ENCODE measurements at places on chromosomes 1 and 21.

DNA sequence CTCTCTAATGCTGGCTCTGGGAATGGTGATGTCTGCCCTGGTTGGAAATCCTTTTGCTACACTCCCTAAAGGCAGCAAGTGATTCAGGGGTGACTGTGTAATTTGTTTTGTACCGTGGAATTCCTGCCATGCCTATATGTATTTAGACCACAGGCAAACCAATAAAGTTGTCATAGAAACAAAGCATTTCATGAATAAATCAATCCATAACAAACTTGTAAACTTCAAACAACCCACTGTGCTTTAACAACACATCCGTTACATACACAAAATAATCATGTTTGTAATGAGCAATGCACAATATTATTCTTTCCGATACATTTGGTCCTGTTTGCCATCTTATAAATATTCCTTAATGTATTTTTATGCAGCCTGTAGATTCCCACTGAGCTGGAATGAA is 330.3 kb upstream of the SNX7 start:
- no peak for DNase-seq

DNA sequence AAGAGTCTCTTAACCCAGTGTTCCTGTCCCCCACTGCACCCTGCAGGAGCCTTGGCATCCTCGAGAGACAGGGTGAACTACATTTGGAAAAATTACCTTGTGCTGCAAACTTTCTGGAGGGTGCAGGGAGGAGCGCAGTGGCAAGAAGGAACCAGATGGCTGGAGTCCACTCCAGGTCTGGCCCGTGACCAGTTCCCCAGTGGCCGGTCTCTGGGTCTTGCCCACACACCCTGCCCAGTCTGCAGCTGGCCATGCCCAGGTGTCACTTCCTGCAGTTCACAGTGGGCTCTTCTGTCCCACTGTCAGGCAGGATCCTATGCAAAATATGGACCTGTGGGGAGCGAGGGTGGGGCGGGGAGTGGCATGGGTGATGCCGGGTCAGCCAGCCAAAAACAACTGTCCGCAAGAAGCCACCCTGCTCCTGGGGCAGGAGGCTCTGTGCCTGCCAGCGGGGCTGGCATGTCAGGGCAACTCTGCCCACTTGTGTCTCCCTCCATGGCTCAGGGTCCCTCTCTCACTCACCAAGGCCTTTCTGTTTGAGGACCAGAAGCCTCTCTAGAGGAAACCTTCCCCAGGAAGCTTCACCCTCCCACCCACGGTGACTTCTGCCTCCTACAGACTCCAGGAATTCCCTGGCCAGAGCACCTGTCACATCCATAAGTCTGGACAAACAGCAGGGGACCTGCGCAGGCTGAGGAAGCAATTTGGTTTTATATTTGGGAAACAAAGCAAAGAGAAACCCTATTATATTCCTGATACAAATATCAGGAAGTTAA is 55.6 kb downstream of the KIF21B start:
- no peak for DNase-seq

DNA sequence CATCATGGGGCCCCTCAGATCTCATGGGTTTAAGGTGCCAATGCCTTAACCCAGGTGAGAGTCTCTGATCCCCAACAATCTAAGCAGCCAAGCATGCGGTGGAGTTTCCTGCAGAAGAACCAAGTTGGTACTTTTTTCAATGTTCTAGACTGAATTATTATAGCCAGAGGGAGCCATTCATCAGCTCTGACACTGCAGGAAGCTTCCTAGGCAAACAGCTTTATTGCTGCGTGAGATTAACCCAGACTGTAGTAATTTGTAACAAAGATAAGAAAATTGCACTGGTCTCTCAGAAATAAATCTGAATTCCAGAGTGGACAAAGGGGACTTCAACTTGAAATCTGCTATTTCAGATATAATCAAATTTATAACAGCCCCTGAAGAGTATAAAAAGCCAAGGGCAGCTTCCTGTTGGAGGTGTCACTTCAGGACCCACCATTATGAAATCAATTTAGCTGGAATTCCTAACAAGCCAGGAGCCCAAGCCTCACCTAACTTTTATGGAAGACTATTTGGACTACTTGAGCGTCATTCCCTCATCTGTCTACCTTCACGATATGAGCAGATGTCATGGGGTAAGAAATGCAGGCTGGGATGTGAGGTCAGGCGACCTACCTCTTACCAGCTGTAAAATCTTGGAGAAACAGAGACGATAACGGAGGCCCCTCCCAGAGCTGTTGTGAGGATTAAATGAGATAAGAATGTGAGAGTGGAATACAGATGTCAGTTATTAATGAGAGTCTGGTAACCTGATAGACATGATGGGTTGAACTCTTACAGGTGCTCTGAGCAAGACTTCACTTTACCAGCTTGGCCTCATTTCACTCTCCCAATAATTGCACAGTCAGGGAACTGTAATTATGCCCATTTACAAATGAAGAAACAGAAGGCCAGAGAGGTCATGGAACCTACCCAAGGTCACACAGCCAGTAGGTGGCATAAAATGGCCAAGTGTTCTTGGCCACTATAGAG is 135.1 kb downstream of the RRAGC start:
- no peak for DNase-seq

DNA sequence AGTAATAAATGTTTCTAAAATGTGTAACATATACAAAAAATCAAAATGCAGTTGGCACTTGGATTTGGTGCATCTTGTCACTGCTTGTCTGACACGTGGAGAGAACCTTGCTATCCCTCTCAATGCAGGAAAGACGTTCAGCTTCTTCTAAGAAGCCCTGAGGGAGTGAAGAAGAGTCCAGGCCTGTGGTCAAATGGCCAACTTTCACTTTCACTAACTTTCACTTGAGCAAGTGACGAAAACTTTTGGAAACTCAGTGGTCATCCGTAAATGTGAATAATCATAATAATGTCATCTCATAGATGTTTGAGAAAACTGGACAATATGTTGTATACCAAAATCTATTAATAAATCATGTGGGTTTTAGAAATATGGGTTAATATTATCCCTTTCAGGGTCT is 61.9 kb downstream of the ERG start:
- no peak for DNase-seq

GRCh38 chr1:53311702-53312305 is 16.1 kb downstream of the LRP8 start:
- DNase-seq = no peak

DNA sequence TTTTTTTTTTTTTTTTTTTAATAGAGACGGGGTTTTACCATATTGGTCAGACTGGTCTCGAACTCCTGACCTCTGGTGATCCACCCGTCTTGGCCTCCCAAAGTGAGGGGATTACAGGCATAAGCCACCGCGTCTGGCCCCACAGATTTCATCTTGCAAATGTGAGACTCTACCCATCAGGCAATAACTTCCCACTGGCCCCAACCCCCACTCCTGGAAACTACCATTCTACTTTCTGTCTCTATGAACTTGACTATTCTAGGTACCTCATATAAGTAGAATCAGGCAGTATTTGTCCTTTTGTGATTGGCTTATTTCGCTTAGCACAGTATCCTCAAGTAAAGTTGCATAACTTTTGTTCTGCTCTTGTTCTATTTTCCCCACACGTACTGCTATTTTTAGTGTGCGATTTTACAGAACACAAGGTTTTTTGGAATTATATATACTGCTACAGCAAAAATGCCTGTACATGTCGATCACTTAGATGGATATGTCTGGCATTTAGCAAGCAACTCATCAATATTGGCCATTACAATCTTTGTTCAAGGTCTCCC is 40.2 kb downstream of the ECE1 start:
- no peak for DNase-seq

DNA sequence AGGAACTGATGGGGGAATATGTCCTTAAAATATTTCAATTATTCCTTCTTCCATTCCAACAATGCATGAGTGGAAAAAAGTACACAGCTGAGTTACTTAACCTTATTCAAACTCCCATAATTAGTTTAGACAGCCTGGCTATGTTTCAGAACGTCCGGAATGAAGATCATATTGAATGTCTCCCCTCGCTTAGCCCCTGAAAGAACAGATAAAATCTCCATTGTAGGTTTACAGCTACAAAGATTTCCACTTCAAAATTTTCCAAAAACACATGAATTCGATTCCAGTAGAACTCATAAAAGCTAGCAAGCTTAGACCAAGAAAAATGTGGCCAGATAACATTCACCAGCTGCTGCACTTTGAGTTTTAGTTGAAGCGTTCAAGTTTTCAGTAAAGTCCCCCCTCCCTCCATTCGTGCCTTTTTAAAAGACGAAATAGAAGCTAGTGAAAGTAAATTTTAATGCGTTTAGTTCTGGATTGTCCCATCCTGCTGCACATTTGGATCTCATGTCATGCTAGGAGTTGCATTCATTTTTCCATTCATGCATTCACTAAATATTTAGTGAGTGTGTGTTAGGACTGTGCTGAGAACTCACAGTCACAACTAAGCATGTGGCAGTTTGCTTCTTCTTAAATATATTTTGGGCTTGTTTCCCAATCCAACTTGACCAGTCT is 29.4 kb upstream of the SSX2IP start:
- no peak for DNase-seq

DNA sequence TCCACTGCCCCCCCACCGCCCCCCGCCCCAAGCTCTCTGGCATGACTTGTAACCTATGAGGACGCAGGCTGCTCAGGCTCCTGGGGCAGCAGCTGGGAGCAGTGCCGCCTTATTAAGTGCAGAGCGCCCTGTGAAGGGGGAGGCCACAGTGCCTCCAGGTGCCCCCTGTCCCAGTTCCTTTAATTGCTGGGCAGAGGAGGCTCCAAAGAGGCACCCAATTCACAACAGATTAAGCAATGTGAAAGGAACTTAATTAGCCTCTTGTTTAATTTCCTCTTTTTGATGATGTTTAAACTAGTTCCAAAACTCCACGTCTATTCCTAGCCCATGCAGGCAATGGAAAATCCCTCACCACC is 3.0 kb downstream of the RXFP4 start:
- no peak for DNase-seq

GRCh38 chr1:216600730-216601609 is 122.3 kb downstream of the ESRRG start:
- peak; percentile 45 for DNase-seq

- no peak for DNase-seq
Measured at GRCh38 chr1:20850021-20850420, 62.9 kb upstream of the HP1BP3 start.

GRCh38 chr1:240234485-240235210 is 143.0 kb downstream of the FMN2 start:
- DNase-seq = no peak

DNA sequence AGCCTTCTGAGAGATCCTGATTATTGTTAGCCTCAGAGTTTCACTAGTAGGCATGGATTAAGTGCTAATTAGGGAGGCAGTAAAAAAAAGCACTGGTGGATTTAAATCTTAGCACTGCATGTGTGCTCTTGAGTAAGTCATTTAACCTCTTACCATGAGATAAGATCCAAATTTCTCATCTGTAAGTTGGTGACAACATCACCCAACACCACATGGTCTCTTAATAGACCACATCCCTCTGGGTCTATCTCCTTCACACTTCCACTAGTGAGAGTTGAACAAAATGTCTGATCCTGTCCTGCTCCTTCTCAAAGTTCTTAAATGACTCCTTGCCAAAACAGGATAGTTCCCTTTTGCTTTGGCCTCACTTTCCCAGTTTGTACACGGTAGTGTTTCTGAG is 29.5 kb upstream of the DMRTA2 start:
- DNase-seq = no peak

DNA sequence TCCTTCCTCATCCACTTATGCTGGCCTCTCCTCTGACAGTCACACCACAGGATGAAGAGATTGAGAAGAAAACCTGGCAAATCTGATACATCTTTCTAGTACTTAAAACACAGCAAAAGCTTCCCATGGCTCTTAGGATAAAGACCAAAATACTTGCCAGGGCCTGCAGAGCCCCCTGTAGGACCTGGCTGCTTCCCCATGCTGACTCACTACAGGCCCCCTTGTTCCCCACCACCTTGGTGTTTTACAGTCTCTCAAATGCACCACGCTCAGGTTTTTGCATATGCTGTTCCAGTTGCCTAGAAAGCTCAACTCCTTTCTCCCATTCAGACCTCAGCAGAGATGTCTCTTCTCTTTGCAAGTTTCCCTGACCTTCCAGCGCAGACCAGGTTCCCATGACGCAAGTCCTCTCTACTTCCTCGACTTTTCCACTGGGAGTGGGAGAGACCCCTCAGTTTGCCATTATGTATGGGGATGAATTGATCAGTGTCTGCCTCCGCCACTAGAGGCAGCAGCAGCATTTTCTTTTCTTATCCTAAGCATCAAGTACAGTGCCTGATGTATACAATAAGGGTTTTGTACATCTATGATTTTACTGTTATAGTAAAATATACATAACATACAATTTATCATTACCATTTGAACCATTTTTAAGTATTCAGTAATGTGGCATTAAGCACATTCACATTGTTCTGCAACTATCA is 113.8 kb upstream of the C8B start:
- DNase-seq = no peak

DNA sequence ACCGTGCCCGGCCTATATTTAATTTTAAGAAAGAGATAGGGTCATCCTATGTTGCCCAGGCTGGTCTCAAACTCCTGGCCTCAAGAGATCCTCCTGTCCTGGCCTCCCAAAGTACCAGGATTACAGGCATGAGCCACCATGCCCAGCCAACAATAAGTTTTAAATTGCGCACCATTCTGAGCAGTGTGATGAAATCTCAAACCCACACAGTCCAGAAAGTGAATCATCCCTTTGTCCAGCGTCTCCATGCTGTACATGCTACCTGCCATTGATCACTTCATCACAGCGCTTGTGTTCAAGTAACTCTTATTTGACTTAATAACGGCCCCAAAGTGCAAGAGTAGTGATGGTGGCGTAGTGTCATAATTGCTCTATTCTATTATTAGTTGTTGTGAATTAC is 75.4 kb downstream of the APP start:
- no peak for DNase-seq

DNA sequence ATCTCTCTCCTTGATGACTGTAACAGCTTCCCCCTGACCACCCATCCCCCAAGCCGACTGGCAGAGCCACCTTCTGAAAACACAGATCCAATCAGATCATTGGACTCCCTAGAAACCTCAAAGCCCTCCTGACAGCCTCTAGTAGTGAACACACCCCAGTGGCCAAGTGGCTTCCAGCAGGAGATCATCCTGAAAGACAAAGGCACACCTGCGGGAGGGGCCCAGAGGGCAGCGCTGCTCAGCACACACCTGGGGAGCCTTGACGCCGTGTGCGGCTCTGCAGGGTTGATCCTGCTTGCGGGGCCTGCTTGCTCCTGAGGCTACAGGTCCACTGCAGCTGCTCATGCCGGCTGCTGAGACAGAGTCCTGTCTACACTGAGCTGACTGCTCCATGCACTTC is 41.5 kb downstream of the SLC66A1 start:
- DNase-seq = no peak

DNA sequence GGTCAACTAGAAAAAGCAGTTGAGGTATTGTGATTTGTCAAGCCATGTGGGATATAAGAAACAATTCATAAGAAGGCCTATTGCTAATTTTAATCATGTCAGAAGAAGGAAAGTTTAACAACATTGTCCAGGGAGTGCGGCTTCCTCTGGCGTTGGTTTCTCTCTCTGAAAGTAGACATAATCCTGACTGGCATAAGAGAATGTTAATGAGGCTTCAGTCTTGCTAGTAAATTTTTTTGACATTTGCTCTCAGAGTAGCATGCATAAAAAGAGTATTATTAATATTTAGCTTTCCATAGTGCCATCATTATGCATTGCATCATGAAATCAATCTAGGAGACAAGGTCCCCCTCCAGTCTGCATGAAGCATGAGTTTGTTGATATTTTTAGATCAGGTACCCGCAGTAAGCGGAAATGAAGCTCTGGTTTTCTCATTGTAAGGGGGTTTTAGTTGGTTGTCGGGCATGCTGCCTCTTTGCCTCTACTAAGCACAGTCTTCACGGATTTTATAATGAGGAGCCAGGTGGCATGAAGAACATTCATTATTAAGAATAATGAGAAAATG is 12.8 kb upstream of the PRDM2 start:
- DNase-seq = no peak

GRCh38 chr1:196684476-196684875 is 32.6 kb downstream of the CFH start:
- DNase-seq = no peak

All from C1 segment of cervical spinal cord (tissue), 14 donors.